Left lung (tissue), 14 donors: ENCODE measurements at places on chromosomes 4 and X. TPM values are rescaled to one million over a fixed set of nuclear protein-coding genes. Genes with fewer than 3 reads are reported as not detected.
A peak's percentile ranks its signal among the peaks of the same experiment; 100 is the strongest.

The GUCY1B1 gene
- total RNA-seq = 23.2 TPM

The MID1 gene
- 19.3 TPM for total RNA-seq

The RHOXF2 gene
- total RNA-seq = not detected

- no peak overlapping the region for H3K4me3 ChIP-seq
- no peak for DNase-seq
- no peaks in the 10 kb centered on the region for H3K4me1 ChIP-seq
- no peaks in the 10 kb centered on the region for H3K27me3 ChIP-seq
- H3K27ac ChIP-seq = no peak overlapping the region
These were observed 75.6 kb downstream of the EFHC2 start for GRCh38 chrX:44267861-44268260.

GRCh38 chr4:167715176-167715575 is 377.2 kb upstream of the ANXA10 start:
- no peaks in the 10 kb centered on the region for H3K4me1 ChIP-seq
- no peaks in the 10 kb centered on the region for H3K27me3 ChIP-seq
- no peak overlapping the region for H3K27ac ChIP-seq

GRCh38 chr4:153281476-153281875 is 63.0 kb upstream of the MND1 start:
- H3K27ac ChIP-seq = no peak overlapping the region
- no peaks in the 10 kb centered on the region for H3K4me1 ChIP-seq
- no peak overlapping the region for H3K4me3 ChIP-seq
- H3K27me3 ChIP-seq = no peaks in the 10 kb centered on the region
- H3K36me3 ChIP-seq = no peaks in the 10 kb centered on the region

- no peaks in the 10 kb centered on the region for H3K27me3 ChIP-seq
- no peaks in the 10 kb centered on the region for H3K4me1 ChIP-seq
- no peak overlapping the region for H3K27ac ChIP-seq
- no peaks in the 10 kb centered on the region for H3K36me3 ChIP-seq
- DNase-seq = no peak
- no peak overlapping the region for H3K4me3 ChIP-seq
These were observed 1269.7 kb downstream of the FSTL5 start for GRCh38 chr4:160894128-160894527.

DNA sequence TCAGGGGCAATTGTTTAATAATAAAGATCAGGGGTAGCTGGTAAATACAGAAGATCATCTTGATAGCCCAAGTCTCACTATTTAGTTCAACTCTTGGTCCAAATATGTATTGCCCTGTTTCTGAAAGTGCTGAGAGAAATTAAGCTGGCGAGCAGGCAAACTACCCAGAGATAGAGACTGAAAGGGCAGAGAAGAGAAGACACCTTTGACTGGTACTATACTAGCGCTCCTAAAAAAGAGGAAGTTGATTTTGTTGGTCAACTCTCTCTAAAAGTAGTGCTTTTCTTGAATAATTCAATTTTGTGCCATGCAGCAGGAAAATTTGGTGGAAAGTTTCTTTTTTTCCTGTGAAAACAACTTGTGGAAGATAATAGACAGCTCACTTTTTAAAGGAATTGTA is 64.0 kb downstream of the IGSF1 start:
- H3K27ac ChIP-seq = no peak overlapping the region
- DNase-seq = no peak
- H3K27me3 ChIP-seq = no peaks in the 10 kb centered on the region
- no peaks in the 10 kb centered on the region for H3K4me1 ChIP-seq

GRCh38 chrX:40460926-40461325 is 119.8 kb upstream of the ATP6AP2 start:
- no peak overlapping the region for H3K4me3 ChIP-seq
- H3K36me3 ChIP-seq = no peaks in the 10 kb centered on the region
- H3K4me1 ChIP-seq = no peaks in the 10 kb centered on the region
- H3K27ac ChIP-seq = no peak overlapping the region

DNA sequence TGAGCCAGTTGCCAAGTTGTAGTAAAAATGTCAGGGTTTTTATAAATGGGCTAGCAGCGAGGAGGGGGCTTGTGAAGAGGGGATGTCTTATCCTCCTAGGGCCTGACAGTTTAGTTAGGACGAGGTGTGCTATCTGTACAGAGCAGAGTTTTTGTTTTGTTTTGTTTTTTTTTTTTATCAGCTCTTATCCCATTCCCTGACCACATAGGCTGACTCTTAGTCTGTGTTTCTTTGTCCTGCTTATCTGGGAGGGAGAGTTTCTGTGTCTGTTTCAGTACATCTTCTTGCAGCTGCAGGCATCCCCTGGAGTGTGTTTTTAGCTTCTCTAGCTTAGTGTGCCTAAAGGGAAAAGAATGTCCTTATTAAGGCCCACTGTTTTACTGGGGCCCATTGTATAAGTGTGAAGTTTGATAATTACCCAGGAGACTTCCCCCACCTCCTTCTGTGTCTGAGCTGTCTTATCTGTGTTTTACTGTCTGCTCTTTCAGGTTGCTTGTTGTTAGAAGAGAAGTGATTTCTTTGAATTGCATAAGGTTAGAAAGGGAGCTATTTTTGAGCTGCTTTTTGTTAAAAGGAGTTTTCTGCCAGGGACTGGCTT is 32.0 kb downstream of the PAGE2 start:
- H3K4me3 ChIP-seq = no peak overlapping the region
- no peak for DNase-seq
- H3K27ac ChIP-seq = peak overlapping the region; percentile 13
- no peaks in the 10 kb centered on the region for H3K36me3 ChIP-seq
- H3K4me1 ChIP-seq = no peaks in the 10 kb centered on the region

DNA sequence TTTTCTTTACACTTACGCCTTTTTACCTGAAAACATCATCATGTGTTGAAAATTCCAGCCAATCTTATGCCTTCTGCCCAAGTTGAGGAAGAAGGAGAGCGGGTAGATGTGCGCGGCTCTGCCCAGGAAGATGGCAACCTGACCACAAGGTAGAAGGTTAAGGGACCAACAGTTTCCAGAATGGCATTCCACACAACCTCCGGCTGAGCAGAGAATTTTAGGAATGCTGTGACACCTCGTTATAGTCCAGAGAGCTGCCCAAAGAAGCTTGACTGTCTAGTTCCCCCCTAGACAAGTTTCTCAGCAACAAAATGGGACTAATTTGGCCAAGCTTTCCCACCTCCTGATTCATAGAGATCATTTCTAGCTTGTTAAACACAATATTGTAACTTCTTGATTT is 75.1 kb downstream of the CHST7 start:
- DNase-seq = no peak
- H3K4me1 ChIP-seq = peaks cover 4% of the 10 kb centered on the region
- no peak overlapping the region for H3K27ac ChIP-seq
- no peaks in the 10 kb centered on the region for H3K27me3 ChIP-seq
- H3K4me3 ChIP-seq = no peak overlapping the region
